ELR (cell line): ENCODE measurements at places on chromosomes 7 and 10.

GRCh38 chr10:62253704-62254103 lies 14.9 kb downstream of the RTKN2 start:
- DNase-seq: no peak

- peak; percentile 17 for DNase-seq
Observed at GRCh38 chr7:106813705-106814305, 51.3 kb upstream of the PIK3CG start.

DNA sequence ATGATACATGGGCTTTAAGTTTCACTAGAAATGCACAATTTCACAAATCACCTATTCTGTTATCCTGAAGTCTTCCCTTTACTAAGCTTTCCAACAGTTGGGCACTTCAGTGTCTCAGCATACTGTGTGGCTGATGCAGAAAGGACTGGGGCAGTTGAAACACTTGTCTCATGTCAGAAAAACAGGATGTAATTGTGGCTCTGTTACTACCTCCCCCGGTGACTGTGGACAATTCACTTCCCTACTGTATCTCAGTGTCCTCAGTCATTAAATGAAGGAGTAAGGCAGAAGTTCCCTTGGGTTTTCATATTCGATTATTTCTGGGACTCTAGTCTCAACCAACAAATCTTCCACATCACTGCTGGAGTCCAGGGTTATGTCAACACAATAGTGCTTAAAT lies 17.9 kb downstream of the ANKRD22 start:
- no peak for DNase-seq

- no peak for DNase-seq
Observed at GRCh38 chr7:23751852-23752251, 41.8 kb downstream of the STK31 start.

GRCh38 chr7:115019882-115020605 lies 98.2 kb downstream of the MDFIC start:
- no peak for DNase-seq

GRCh38 chr10:32190890-32191491 lies 134.8 kb upstream of the KIF5B start:
- peak; percentile 58 for DNase-seq

GRCh38 chr7:133843341-133843740 lies 283.8 kb upstream of the LRGUK start:
- no peak for DNase-seq

GRCh38 chr10:73262105-73262730 lies 9.8 kb upstream of the MRPS16 start:
- DNase-seq: peak; percentile 94

- DNase-seq: no peak
Observed at GRCh38 chr10:20396701-20397100, 500.4 kb downstream of the NEBL start.

DNA sequence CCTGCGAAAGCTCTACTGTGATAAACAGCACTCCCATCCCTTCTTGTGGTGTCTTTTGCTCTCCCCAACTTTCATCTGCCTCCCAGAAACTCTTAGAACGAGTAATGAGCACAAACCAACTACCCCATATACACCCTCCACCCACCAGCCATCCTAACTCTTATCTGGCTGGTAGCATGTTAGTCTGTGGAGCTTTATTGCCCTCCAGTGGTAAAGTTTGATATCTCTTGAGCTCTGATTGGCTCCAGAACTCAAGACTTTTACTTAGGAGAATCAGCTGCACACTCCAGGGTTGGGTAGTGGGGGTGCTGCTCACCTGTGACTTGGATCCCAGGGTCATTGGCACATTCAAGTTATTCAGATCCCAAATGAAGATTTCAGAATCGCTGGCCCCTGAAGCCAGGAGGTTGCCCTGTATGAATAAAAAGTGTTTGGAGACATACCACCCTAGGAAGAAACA lies 10.9 kb downstream of the SEC31B start:
- peak; percentile 72 for DNase-seq

- no peak for DNase-seq
Observed at GRCh38 chr7:2726316-2727018, 38.5 kb downstream of the AMZ1 start.

DNA sequence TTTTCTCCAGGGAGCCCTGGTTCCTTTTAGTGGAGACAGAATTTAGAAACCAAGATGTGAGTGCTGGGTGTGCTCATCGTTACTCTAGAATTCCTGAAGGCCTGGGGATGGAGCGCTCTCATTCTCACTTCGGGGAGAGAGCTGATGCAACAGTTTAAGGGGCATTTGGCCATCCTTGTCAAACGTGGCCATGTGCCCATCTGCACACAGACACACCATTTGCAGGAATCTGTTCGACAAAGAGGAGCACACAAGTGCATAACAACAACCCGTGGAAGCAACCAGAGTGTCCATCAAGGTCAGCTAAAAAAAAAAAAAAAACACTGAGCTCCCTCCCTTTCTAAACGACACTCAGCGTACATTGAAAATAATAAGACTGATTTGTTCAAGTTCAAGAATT lies 23.0 kb upstream of the RET start:
- no peak for DNase-seq

DNA sequence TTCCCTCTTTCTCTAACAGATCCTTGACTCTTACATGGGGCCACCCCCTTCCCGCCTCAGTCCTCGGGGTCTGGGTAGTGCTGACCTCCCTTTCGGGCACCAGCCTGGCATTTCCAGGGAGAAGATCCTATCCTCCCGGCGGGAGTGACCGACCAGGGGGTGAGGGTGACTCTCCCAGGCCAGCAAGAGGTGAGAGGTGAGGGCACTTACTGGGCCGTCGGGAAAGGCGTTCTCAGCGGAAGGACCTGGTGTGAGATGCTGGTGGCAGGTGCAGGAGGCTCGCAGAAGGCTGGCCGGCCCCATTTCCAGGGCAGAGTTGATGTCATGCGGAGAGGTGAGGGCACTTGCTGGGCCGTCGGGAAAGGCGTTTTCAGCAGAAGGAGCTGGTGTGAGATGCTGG lies 4.2 kb upstream of the FOXL3 start:
- no peak for DNase-seq

- DNase-seq: peak; percentile 47
Observed at GRCh38 chr7:87474533-87475358, 734 bp downstream of the ABCB4 start.

- no peak for DNase-seq
Observed at GRCh38 chr7:67896721-67897120, 900.1 kb downstream of the TYW1 start.

GRCh38 chr7:50620433-50620832 lies 55.2 kb upstream of the DDC start:
- no peak for DNase-seq

GRCh38 chr10:131901181-131901829 lies 497 bp downstream of the PPP2R2D start:
- peak; percentile 53 for DNase-seq

DNA sequence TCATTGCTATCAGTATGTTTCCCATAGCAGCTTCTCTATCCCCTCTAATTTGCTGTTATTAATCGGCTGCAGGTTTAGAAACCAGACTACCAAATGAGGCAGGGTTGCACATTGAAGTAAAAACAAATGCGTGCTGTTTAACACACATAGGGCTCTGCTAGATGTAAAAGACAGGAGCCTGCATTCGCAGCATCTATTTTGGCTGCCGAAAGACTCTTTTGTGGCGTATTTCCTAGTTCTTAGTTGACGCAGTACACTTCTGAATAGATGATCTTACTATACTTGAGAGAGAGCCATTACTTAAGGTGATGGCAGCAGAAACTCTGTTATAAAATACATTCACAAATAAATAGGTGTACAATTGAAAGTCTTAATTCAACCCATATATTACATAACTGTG lies 21.4 kb downstream of the SGCE start:
- no peak for DNase-seq

- no peak for DNase-seq
Observed at GRCh38 chr7:122290476-122290875, 14.1 kb downstream of the FEZF1 start.

GRCh38 chr7:90715067-90715466 lies 118.9 kb downstream of the CDK14 start:
- no peak for DNase-seq

GRCh38 chr10:124736491-124737136 lies 7.6 kb downstream of the FAM53B start:
- DNase-seq: no peak

- DNase-seq: no peak
Observed at GRCh38 chr7:2072042-2072441, 160.7 kb downstream of the MAD1L1 start.

DNA sequence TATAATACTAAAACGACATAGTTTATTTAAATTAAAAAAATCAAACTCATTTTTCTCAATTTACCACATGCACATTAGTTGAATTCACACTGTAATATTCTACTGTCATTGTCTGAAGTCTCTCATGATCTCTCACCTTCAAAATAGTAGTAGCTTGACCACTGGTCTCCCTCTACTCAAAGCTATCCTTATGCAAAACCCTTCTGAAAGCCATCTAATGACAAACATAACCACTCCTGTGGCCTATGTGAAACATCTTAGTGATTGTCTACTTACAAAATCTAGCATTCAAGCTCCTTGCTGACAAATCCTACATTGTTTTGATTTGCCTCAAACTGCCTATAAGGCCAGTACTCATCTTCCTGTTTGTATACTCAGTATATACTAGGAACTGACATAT lies 606.0 kb upstream of the GHITM start:
- DNase-seq: no peak

- no peak for DNase-seq
Observed at GRCh38 chr10:11511321-11511720, 100.1 kb downstream of the USP6NL start.

- no peak for DNase-seq
Observed at GRCh38 chr10:106114656-106115186, 1049.8 kb downstream of the SORCS1 start.

DNA sequence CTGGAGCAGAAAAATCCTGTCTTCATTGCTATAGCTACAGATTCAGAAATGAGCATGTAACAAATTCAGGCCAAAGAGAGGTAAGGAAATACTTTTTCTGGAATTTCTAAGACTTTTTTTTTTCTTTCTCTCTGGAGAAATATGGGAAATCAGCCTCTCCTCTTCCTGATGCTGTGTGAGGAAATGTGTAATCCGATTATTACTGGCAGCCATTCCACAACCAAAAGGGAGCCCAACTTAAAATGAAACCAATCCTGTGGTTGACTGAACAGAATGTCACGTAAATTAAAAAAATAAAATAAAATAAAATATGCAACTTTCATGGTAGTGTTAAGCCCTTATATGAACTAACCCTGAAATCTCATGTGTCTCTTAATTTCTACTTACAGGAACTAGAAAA lies 10.7 kb upstream of the POT1 start:
- DNase-seq: no peak

DNA sequence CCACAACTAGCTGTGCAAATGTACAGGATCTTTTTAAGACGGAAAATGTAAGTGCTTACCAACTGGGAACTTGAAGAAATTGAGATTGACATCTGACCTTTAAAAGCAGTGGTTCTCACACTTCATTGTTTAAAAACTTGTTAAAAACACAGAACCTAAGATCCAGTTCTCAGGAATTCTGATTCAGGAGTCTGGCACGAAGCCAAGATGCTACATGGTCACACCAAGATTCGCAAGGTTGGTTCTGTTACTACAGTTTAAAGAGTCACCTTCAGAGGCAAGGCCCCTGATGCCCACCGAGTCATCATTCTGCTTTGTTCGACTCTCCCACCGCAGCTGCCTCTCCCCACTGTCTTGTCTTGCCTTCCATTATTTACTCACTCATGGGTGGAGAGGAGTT lies 113.3 kb downstream of the GLI3 start:
- no peak for DNase-seq

GRCh38 chr7:272631-273030 lies 17.3 kb upstream of the FOXL3 start:
- DNase-seq: no peak

DNA sequence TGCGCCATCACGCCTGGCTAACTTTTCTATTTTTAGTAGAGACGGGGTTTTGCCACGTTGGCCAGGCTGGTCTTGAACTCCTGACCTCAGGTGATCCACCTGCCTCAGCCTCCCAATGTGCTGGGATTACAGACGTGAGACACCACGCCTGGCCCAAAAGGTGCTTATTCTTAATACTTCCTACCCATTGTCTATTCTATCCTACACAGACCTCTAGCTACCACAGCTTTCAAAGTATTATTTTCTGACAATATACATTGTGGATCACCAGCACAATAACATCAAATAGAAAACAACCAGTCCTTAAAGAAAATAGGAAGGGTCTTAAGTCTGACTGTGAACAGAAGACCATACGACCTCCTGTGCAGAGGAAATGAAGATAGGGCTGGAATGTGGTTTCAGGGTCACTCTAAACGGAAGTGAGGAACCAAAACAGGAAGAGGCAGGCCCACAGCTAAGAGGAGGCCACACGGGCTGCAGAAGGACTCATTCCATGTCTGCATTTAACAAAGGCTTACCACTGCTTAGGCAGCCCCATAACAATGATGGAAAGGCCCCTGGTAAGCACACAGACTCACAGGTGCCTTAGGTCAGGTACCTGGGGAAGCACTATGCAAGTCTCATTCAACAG lies 115.2 kb downstream of the ZFAND4 start:
- DNase-seq: peak; percentile 27

DNA sequence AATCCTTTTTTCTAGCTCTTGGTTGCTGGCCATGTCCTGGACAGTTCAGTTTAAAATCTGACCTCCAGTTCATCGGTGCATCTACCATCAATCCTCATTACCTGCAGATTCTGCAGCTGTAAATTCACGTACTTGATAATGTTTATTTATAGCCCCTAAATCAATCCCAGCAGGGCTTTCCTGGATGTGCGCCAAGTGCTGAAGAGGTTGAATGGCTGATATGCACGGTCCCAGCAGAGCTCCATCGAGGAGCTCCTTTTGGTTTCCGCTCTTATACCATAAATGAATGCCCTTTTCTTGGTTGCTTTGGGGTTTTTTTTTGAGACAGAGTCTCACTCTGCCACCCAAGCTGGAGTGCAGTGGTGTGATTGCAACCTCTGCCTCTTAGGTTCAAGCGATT lies 91.2 kb upstream of the CCZ1B start:
- DNase-seq: no peak

DNA sequence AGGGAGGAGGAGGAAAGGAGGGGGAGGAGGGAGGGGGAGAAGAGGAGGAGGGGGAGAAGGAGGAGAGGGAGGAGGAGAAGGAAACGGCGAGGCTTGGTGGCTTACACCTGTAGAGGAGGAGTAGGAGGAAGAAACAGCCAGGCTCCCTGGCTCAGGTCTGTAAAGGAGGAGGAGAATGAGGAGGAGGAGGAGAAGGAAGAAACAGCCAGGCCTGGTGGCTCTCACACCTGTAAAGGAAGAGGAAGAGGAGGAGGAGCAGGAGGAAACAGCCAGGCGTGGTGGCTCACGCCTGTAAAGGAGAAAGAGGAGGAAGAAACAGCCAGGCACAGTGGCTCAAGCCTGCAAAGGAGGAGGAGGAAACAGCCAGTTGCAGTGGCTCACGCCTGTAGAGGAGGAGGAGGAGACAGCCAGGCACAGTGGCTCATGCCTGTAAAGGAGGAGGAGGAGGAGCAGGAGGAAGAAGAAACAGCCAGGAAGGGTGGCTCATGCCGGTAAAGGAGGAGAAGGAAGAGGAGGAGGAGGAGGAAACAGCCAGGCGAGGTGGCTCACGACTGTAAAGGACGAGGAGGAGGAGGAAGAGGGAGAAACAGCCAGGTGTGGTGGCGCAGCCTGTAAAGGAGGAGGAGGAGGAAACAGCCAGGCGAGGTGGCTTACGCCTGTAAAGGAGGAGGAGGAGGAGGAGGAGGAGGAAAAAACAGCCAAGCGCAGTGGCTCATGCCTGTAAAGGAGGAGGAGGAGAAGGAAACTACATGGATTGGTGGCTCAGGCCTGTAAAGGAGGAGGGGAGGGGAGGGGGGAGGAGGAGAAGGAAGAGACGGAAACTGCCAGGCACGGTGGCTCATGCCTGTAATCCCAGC lies 14.9 kb upstream of the CRCP start:
- peak; percentile 88 for DNase-seq
